ENCODE measurements at places on chromosomes 4 and X. TPM values are rescaled to one million over a fixed set of nuclear protein-coding genes. Genes with fewer than 3 reads are reported as not detected.

DNA sequence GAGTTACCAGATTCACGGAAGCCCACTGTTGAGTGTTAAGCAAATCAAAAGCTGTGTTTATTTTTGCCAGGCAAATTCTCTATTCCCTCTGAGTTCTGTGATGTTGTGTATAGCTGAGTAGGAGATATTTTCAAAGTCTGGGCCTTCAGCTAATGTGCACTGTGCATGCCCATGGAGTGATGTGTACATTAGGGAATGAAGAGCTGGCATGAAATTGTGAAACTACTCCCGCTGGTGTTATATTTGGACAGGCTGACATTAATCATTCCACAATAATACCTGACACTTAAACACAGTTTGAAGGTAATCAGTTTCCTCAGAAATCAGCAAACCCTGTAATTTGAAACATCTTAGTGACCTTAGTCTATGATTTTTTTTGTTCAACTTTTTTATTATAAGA is 88.1 kb upstream of the MBNL3 start:
- no peak for DNase-seq

DNA sequence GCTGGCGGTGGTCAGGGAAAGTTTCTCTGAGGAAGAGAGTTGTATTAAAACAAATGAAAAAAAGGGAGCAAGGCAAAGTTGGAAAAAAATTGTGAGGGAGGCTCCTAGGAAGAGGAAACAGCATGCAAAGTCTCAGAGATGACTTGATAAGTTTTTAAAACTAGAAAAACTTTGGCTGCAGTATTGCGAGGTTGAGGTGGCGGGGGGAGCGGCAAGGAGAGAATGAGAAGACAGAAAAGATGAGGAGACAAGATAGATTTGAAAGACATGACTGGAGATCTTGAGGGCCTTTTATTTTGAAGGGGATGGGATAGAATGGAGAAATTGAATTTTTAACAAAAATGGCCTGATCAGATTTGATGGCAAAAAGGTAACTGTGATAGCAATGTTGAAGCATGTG is 4.8 kb upstream of the UBE2D3 start:
- no peak for DNase-seq

Gene SLC39A8
- total RNA-seq = 2.9 TPM

DNA sequence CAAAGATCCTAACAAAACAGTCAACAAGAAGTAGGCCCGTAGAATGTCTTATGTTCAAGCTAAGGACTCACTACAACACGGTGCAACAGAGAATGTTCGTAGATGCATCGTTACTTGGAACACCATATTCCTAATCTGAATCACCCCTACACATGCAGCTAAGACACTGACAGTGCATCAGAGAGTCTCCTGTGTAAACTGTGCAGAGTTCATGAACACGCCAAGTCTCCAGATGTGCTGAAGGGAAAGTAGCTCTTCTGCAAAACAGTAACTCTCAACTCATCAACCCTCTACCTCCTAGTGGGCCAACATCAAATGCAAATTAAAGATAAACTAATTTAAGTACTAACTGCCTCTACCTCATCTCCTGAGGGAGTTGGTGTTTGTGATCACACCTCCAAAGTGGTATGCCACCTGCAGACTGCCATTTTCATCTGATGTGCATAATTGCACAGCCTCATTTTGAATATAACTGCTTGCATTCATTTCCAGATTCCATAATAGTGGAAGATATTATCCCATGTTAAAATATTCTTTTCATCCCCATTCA is 73.5 kb downstream of the MOSPD2 start:
- no peak for DNase-seq

- no peak for DNase-seq
Measured at GRCh38 chr4:47519239-47519883, 34.3 kb downstream of the ATP10D start.

DNA sequence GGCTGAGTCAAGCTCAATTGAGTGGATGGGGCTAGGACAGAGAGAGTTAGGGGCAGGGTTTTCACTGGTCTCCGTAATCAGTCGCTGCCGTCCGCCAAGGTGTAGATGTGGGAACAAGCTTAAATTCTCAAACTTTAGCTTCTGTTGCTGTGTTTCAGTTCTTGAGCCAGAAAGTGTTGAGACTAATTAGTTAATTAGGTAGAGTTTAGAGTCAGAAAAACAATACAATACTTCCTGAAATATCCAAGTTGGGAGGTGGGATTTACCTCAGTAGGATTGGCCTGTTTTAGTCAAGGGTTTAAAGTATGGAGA is 1.1 kb upstream of the UBE2D3 start:
- DNase-seq = no peak

Gene MTTP
- not detected for total RNA-seq

- no peak for DNase-seq
Measured at GRCh38 chr4:99402765-99403164, 32.4 kb downstream of the ADH7 start.

DNA sequence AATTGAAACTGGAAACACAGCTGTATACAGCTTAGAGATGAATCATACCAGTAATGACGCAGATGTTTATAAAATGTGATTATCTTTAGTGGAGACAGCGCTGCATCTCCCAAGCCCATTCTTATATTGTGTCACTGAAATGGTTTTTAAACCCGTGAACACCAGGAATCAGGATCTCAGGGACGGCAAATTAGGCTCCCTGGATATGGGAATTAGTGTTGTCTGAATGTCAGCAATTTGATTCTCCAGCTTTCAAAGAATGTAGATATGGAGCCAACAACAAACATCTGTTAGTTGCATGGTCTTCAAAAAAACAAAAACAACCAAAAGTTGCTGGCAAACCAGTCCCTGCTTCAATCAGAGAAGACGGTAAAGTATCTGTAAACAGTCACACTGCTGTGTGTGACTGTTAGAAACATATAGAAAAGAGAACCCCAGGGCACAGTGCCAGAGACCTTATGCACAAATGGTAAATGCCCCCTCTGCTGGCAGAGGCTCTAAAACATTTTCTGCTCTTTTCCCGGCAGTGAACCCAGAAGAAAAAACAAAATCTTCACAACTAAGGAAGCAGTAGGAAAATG is 351.9 kb upstream of the FTHL17 start:
- no peak for DNase-seq

Gene NDUFA1
- total RNA-seq = 75.2 TPM

Gene DCAF4L1
- total RNA-seq = 0.22 TPM
